ENCODE measurements at places on chromosomes 5 and 9.

GRCh38 chr9:99896119-99896518, 10.3 kb upstream of the STX17 start:
- DNase-seq = no peak

- no peak for DNase-seq
Measured at GRCh38 chr5:156328766-156329165, 1.8 kb downstream of the SGCD start.

DNA sequence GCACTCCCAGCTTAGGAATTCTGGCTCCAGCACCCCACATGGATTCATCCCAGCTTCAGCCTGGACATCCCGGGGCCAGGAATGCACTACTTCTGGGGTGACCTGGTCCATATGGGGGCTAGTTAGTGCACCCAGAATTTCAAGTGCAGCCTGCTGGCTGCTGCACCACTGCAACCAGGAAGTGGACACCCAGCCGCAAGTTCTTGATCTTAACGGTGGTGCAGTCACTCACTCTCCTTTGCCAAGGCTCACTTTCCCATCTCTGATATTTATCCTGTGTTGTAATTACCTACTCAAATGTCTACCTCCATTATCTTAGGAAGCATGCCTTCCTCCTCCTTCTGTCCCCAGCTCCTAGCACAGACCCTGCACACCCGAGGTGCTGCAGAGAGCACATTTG, 26.2 kb upstream of the RAB14 start:
- DNase-seq = no peak

- DNase-seq = no peak
Measured at GRCh38 chr9:76478226-76478625, 19.2 kb downstream of the GCNT1 start.

DNA sequence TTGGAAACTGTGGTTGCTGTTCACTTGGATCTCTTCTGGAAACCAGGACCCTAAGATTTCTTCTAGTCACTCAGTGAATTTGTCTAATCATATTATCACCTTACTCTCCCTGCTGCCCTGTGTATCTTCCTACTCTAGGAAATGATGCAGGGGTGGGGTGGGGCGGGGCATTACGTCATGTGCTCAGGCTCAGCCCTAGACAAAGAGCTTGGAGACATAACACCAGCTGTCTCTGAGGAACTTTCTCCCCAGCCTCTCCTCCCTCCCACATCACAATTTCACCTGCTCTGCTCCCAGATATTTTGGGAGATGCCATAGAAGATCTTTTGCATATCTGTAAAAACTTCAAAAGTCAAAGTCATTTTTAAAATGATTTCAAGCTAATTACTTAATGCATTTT, 470.4 kb downstream of the ZSWIM6 start:
- DNase-seq = no peak

DNA sequence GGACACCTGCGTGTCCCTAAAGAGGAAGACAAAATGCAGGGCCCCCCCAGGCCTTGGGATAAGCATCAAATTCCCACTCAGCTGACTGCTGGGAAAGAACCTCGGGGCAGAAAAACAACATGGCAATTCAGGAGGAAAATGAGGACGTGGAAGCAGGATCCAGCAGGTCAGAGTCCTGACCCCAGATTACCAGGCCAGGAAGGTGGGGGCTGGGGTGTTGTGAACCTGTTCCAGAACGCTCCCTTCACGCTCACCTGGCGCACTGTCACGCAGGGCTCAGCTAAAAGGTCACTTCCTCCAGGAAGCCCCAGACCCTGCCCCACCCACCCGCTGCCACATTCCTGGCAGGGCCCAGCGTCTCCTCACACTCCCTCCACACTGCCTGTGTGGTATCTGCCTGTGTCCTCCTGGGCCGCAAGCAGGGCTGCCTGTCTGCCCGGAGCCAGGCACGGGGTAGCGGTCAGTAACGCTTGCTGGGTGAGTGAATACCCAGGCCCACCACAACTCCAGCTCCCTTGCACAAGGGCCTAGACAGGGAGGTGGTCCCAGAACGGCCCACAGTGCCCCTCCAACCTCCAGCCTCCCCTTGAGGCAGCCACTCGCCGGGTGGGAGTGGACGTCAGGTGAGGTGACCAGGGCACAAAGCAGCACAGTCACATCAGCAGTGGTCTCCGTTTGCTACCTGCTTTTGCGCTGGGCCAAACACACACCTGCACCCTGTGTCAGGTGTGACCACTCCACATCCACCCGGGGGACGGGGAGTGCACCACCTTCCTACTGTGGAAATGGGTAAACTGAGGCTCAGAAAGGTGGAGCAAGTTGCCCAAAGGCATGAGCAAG, 18.1 kb downstream of the VAV2 start:
- no peak for DNase-seq

DNA sequence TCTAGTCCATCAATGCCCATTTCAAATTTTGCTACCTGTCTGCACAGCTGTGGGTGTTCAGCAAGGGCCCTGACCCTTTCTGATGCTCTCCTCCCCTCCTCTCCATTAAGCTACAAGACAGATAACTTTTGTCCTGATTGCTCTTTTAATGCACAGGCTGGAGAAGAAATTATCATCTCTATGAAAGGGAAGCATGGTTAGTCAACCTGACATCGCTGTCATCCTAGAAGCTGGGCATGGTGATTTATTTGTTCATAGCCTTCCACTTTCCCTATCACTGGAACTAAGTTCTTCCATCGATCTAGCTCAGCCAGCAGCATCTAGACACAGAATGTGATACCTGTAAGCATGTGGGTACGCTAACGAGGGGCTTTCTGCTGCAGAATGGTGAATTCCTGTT, 50.1 kb downstream of the SLIT3 start:
- DNase-seq = no peak

GRCh38 chr9:136268735-136269134, 23.1 kb upstream of the QSOX2 start:
- DNase-seq = no peak

DNA sequence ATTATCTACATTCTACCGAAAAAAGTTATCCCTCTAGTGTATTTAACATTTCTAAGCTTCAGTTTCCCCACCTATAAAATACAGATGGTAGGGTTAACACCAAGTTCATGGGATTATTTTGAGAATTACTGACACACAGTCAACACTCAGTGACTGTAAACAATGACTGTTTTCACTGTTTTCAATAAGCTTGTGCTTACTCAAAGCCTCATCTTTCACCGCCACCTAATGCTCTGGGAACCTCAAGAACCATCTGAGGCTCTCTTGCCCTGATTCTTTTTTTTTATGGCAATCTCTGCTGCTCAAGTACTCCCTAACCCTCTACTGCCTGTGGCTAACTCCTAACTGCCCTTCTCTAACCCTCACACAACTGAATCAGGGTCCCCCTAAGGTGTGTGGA, 59.6 kb downstream of the SETX start:
- no peak for DNase-seq

- no peak for DNase-seq
Measured at GRCh38 chr5:90549729-90550275, 8.8 kb upstream of the ADGRV1 start.

- DNase-seq = no peak
Measured at GRCh38 chr5:154520861-154521453, 42.9 kb upstream of the HAND1 start.

DNA sequence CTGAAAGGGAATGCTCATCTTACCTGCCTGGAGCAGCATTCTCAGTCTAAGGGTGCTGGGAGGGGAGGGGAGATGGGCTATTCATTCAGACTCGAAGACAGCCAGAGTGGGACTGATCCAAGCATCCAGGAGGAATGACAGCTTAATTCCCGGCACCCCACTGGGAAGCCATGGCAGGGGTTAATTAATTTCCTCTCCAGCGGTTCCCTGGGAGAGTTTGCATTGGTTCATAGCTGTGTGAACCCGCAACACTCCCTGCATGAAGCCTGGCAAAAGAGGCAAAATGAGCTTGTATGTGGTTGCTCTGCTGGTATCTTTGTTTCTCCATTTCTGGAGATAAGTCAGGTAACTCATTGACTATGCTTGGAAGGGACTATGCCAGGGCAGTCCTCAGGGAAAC, 401.0 kb upstream of the SLC24A2 start:
- DNase-seq = no peak

- DNase-seq = no peak
Measured at GRCh38 chr9:129595311-129595741, 25.6 kb downstream of the C9orf50 start.

GRCh38 chr5:171162165-171162564, 146.9 kb upstream of the TLX3 start:
- no peak for DNase-seq

- DNase-seq = no peak
Measured at GRCh38 chr5:143401227-143402016, 2.1 kb downstream of the NR3C1 start.

GRCh38 chr5:130605234-130605633, 559.8 kb downstream of the HINT1 start:
- peak; percentile 1 for DNase-seq

DNA sequence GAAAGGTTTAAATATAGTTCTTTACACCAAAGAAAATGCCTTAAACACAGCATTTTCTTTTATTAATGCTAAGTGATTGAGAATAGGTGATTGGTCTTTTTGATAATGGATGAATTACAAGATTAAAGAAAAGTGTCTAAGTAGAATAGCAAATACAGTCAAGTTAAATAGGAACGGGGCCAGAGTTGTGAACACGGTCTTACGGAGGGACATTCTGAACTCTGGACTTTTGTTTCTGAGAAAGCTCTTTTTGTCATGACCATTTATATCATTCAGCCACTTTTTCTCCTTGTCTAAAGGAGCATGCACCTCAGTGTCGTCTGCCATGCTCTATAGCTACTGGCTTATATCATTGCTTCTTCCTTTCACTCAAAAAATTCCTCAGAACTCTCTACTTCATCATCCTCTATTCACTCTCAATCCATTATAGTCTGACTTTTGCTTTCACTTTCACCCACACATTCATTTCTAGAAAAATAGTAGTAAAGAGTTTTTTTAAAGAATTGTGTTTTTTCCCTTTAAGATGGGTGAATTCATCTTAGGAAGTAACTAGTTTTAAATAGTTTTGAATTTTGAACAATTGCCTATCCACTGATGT, 263.0 kb upstream of the FBXL7 start:
- no peak for DNase-seq

DNA sequence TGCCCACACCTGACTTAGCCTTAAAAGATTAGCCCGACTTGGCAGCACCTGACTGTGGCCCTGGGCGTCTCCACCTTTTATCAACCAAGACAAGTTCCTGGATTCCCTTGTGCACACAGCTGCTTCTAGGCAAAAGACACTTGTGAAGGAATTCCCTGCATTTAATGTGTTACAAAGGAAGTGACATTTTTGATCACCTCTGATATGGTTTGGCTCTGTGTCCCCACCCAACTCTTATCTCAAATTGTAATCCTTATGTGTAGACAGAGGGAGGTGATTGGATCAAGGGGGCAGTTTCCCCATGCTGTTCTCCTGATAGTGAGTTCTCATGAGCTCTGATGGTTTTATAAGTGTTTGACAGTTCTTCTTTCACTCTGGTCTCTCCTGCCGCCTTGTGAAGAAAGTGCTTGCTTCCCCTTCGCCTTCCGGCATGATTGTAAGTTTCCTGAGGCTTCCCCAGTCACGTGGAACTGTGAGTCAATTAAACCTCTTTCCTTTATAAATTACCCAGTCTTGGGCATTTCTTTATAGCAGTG, 2.6 kb upstream of the CPEB4 start:
- DNase-seq = no peak

DNA sequence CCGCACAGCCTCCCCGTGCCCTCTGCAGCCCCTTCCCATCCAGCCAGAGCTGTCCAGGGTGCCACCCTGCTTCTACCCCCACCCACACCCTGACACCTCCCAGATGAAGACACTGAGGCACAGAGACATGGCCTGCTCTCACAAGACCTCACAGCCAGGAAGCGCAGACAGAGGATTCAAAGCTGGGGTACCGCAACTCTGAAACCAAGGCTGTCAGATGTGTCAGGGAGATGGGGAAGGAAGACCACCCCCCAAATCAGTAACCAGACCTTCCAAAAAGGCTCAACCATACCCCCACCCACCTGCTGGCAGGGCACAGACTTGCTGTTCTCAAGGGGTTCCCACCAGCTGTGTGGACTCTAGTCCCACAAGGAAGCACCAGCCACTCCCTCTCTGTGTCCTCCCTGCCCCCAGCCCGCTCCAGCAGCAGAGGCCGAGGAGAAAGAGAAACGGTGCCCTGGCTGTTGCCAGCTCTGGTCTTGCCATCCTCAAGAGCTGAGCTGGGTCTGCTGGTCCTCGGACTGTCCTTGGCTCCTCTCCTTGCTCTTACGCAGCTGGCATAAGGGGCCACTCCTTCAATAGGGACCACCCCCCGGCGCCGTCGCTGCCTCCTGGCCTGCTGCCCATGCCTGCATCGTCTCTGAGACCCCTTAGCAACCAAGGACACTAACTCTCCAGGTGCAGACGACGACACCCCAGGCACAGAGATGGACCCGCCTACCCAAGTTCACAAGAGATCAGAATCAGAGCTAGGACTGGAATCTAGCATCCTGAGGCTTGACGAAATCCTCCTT, 699 bp downstream of the AKNA start:
- DNase-seq = no peak

DNA sequence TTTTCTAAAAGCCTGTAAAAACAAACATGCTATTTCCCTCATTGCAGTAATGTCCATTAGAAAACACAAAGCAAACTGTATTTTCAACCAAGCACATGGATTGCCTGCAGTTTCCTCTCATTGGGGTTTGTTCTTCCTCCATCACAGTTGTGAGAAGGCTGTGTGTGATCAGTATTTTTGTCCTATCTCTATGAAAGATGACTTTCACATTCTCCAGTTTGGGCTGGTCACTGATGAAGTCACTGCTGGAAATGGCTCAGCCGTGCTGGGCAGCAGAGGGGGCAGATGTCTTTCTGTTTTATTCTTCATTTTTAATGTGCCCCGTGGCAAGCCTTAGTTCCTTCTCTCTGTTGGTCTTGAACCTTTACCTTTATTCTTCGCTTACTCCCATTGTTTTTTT, 288.9 kb upstream of the MPDZ start:
- DNase-seq = no peak

DNA sequence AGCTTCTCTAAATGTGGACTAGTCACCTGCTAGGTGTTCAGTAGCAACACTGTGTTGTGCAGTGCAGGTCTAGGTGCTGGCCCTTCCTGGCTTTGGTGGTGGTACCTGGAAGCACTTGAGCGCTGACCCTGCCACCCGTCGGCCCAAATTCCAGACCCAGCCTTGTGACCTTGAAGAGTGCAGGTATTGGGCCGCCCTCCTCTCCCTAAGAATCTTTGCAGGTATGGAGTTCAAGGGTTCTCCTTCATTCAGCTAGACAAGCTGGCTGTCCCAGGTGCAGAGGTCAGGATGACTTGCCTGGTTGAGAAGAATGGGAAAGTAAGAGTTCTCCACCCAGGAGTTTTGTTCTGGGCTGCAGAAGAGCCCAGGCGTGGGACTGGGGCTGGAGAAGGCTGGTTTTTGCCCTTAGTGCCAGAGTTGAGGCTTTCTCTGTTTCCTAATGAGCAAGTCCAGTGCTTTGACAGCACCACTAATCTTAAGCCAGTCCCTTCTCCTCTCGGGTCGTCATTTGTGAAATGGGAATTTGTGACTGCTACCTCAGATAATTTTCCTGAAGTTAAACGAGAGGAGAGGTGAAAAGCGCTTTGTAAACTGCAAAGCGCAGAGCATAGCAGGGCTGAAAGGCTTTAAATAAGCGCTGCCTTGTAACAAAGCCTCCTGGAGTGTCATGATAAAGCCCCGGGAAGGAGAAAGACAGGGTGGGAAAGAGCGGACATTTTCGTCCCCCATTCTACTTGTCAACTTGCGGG, 4.0 kb downstream of the FOXE1 start:
- DNase-seq = no peak

GRCh38 chr5:142549834-142550233, 136.1 kb downstream of the FGF1 start:
- DNase-seq = no peak
